Kidney (tissue), 22 donors: ENCODE measurements at places on chromosomes 1 and 21. TPM values are rescaled to one million over a fixed set of nuclear protein-coding genes. Genes with fewer than 3 reads are reported as not detected.

DNA sequence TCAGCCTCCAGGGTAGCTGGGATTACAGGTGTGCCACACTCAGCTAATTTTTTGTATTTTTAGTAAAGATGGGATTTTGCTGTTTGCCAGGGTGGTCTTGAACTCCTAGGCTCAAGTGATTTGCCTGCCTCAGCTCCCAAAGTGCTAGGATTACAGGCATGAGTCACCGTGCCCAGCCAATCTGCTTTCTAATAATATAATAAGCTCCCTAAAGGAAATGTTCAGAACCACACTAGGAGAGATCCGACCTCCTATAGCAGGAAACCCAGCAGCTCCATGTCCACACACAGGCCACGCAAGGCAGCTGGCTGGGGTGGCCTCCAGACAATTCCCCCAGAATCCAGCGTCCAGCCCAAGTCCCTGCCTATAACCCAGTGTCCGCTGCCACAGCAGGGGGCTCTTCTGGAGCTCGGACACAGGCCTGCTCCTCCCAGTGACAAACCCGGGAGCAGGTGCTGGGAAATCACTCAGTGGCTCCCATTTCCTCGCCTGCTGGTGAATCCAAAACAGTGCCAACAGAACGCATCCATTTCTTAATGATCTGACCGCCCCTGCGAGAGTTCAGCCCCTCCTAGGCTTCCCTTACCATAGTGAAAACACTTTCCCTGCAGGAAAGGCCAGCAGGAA is 7.5 kb downstream of the RIPK4 start:
- no peak for DNase-seq

The PGBD5 gene
- 2.0 TPM for polyA plus RNA-seq

GRCh38 chr1:171801487-171801891 is 20.0 kb downstream of the METTL13 start:
- peak; percentile 79 for DNase-seq

The OR2L8 gene
- not detected for polyA plus RNA-seq

GRCh38 chr1:246280551-246280950 is 226.5 kb downstream of the SMYD3 start:
- DNase-seq = peak; percentile 57

GRCh38 chr21:31755027-31755426 is 23.1 kb upstream of the SCAF4 start:
- DNase-seq = no peak

The RAB25 gene
- 73.0 TPM for polyA plus RNA-seq
